ENCODE measurements at places on chromosomes 16 and 17. TPM values are rescaled to one million over a fixed set of nuclear protein-coding genes. Genes with fewer than 3 reads are reported as not detected.

DNA sequence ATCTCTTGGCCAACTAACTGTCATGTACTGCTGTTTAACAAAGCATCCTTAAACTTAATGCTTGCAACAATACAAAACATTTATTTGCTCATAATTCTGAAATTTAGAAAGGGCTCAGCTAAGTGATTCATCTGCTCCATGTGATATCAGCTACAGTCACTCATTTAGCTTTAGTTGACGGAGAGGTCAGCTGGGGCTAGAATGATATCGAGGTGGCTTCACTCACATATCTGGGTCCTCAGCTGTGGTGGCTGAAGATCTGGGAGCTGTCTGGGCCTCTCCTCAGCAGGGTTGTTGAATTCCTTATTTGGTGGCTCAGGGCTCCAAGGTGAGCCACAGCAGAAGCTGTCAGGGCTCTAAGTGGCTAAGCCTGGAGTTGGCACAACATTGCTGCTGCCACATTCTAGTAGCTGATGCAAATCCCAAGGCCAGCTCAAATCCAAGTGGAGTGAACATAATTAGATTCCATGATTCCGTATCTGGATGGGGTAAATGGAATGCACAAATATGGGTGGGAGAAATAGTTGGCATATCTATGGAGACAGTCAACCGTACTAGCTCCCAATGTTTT is 62.8 kb downstream of the HS3ST3A1 start:
- DNase-seq: no peak

NPIPB2 gene
- total RNA-seq: 24.5 TPM

GRCh38 chr16:8175411-8175810 is 414.9 kb downstream of the TMEM114 start:
- no peak for DNase-seq

- no peak for DNase-seq
Observed at GRCh38 chr16:59878999-59879398, 1144.9 kb upstream of the GOT2 start.
